ENCODE measurements at places on chromosomes 12 and 14. TPM values are rescaled to one million over a fixed set of nuclear protein-coding genes. Genes with fewer than 3 reads are reported as not detected.

Gene TMCC3
- 32.6 TPM for polyA plus RNA-seq

- no peaks in the 10 kb centered on the region for H3K36me3 ChIP-seq
- H3K4me1 ChIP-seq, result no peaks in the 10 kb centered on the region
- no peaks in the 10 kb centered on the region for H3K27me3 ChIP-seq
- no peak overlapping the region for H3K4me3 ChIP-seq
- DNase-seq, result no peak
These were observed 279.3 kb upstream of the PDE3A start for GRCh38 chr12:20089077-20089476.

Gene OVCH1
- 0.18 TPM for polyA plus RNA-seq

DNA sequence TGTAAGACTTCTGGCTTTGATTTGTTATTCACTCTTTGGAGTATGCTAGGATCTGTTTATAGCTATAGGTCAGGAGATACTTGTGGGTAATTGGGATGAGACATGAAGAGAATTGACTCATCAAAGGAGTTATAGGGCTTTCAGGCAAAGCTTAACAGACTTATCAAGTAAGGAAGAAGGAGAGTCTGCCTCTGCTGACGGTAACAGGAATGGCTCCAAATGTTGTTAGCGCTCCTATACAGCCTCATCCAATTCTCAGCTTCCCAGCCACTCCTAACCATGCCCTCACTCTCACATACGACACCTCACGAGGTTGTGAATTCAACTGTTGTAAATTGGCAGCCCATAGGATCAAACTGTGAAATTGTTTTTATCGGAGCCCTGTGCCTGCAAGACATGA lies 140.5 kb downstream of the KCNA5 start:
- H3K27me3 ChIP-seq, result no peaks in the 10 kb centered on the region
- no peak for DNase-seq
- H3K4me3 ChIP-seq, result no peak overlapping the region
- peaks cover 10% of the 10 kb centered on the region for H3K4me1 ChIP-seq
- H3K36me3 ChIP-seq, result no peaks in the 10 kb centered on the region
- no peak overlapping the region for H3K27ac ChIP-seq

Gene KERA
- not detected for polyA plus RNA-seq

Gene CLEC7A
- polyA plus RNA-seq, result 1.3 TPM

DNA sequence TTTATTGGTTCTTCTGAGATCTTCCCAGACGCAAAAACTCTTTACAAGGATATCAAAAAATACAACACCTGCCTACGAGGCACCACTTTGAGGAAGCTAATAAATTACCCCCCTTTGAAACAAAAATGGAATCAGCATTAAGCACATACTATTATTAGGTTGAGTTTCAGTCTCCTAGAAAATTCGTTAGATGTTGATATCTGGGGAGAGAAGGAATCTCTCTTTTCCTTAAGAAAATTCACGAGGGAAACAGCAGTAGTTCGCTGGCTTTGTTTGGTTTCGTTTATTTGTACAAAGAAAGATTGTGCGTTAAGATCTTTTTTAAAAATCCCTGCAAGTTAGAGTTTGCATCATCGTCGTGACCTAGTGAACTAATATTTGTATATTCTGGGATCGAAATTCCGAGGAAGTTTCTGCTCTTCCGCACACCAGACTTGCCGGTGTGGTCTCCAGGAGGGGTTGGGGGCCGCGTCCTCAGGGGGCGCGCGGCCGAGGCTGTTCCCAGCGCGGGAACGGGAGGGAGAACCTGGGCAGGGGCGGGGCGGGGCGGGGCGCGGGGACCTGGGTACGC lies 12.1 kb downstream of the NKX2-1 start:
- no peak for DNase-seq
- no peak overlapping the region for H3K4me3 ChIP-seq
- no peak overlapping the region for H3K27ac ChIP-seq

DNA sequence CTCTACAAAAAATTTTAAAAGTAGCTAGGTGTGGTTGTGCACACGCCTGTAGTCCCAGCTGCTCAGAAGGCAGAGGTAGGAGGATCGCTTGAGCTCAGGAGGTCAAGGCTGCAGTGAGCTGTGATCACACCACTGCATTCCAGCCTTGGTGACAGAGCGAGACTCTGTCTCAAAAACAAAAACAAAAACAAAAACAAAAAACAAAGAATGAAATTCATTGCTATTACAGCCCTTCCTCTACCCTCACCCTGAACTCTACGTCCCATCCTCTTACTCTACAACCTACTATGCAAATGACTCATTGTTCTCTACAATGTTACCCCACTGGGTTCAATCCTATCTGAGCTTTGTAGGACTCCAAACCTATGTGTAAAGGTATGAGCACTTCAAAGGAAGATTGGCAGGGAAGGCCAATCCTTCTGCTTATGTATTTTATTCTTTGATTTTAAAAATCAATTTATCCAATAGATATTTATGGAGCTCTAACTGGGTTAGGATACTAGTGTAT lies 39.3 kb downstream of the NINJ2 start:
- H3K4me3 ChIP-seq, result no peak overlapping the region
- peaks cover 59% of the 10 kb centered on the region for H3K4me1 ChIP-seq
- H3K27me3 ChIP-seq, result no peaks in the 10 kb centered on the region
- DNase-seq, result no peak
- no peaks in the 10 kb centered on the region for H3K36me3 ChIP-seq
